ENCODE measurements at places on chromosomes 12 and 14.
A peak's percentile ranks its signal among the peaks of the same experiment; 100 is the strongest.

GRCh38 chr14:101026341-101026740 lies 122.8 kb upstream of the RTL1 start:
- DNase-seq: no peak

- no peak for DNase-seq
Observed at GRCh38 chr12:92334552-92334951, 188.9 kb upstream of the BTG1 start.

DNA sequence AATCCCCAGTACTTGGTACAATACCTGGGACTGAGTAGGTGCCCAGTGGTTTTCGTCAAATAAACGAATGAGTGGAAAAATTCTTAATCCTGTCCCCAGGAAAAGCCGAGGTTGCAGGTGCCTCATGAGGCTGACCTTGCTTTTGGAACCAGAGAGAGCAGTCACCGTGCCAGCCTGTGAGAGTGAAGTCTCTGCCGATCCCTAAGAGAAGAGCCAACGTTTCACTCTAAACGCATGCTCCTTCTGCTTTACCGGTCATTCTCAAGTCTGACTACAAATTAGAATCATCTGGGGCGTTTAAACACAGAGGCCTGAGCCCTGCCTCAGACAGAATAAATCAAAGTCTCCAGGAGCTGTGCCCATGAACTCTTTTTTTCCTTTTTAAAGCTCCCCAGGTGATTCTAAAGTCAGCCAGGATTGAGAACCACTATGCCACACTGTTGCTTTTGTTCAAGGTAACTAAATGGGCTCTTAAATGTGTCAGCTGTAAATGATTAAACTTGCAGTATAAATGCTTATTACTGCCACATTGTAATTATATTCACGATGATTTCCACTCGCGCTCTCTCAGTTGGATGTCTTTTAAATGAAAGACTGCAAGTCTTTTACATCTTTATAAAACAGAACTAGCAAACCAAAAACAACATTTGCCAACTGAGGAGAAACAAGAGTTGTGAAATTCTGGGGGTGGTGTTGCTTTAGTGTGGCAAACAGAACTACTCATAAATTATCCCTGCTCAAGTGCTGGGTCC lies 26.9 kb downstream of the TCP11L2 start:
- no peak for DNase-seq

DNA sequence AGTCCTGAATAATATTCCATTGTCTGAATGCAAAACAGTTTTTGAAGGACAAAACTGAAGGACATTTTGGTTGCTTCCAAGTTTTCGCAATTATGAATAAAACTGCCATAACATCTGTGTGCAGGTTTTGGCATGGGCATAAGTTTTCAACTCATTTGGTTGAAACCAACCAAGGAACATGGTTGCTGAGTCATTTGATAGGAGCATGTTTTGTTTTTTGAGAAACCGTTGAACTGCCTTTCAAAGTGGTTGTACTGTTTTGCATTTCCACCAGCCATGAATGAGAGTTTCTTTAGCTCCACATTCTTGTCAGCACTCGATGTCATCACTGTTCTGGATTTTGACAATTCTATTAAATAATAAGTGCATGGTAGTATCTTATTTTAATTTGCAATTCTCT lies 23.0 kb upstream of the GSG1 start:
- no peak for DNase-seq

- no peak for DNase-seq
Observed at GRCh38 chr12:89980236-89980635, 271.6 kb upstream of the ATP2B1 start.

DNA sequence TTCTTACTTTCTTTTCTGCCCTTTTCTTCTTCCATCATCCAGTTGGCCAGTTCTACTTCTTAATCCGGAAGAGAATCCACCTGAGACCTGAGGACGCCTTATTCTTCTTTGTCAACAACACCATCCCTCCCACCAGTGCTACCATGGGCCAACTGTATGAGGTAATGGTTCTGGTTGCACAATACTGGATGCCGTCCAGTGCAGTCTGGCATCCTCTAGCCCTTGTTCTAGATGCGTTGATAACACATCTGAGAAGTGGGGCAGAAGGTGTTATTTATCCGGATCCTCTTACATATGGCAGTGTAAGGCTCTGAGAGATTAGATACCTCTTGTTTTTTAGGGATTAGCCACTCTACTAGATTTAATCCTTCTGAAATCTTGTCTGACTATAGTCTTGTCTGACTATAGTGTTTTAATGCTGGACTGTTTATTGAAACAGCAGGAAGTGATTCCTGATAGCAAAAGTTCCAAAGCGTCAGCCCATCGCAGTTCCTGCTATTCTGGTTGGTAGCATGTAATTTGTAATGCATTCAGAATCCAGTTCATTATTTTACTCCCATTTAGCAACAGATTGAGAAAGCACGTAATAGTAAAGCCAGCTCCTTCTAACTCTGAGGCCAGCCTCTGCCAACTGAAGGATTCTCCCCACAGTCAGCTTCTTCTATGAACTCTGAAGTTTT lies 7.9 kb downstream of the GABARAPL1 start:
- DNase-seq: no peak

- no peak for DNase-seq
Observed at GRCh38 chr12:114275932-114276785, 129.8 kb downstream of the TBX5 start.

DNA sequence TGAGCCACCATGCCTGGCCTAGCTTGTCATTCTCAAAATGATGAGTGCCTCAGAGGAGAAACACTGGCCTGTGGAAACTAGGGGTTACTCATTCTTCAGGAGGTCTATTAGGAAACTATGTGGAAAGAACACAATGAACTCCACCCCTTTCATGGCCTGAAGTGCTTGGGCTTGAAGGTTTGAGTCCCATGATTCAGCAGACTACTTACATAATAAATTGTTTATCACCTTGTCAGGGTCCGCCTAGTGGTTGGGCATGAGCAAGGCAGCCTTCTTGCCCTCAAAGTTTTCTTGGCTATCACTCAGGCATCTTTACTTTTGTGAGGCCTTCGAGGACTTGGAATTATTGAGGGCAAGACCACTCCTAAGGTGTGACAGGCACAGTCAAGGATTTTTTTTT lies 251.2 kb downstream of the ACSS3 start:
- no peak for DNase-seq

DNA sequence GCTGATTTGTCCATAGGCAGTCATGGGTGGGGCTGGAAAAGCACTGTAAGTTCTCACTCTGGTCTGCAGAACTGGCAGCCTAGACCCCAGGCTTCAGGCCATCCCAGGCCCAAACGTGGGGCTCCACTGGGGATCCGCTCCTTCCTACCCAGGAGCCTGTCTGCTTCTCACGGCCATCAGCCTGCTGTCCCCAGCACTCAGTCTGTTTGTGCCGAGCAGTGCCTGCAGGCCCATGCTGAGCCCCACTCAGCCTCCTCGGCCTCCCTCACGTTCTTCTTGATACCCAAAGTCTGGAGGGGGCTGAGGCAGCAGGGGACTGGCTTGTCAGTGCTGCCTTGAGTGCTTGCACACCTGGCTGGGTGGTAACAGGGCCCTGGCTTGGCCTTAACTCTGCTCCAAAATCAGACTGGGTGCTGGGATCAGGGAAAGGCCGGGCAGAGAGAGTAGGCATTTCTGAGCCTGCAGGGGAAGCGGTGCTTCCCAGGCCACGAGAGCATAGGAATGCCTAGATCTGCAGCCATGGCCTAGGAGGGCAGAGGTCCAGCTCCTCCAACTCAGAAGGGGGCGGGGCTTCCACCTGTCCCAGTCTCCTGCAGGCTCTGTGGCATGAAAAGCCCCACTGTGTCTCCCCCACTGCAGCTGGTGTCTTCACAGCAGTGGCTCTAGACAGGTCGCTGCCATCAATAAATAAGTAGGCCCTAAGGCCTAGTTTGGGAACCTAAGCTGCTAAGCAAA lies 772.4 kb upstream of the FBXO33 start:
- DNase-seq: no peak

DNA sequence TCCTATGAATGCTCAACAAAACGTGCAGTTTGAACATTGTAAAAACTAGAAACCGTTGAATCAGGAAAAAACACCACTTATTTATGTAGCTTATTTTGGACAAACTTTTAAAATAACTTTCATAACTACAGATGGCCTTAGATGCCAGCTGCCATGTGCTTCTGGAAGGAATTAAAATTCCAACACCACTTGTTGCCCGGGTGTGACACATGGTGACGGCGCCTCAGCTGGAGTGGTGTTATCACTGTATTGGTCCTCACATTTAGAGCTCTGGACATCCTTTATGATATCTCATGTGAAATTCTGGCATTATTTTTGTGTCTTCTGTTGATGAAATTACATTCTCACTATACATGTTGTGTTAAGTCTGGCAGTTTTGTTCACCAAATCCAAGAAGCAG lies 211.0 kb downstream of the IPO8 start:
- DNase-seq: no peak

GRCh38 chr12:39378341-39378740 lies 64.6 kb downstream of the KIF21A start:
- DNase-seq: no peak

GRCh38 chr12:65276916-65277530 lies 1.5 kb upstream of the MSRB3 start:
- DNase-seq: no peak

GRCh38 chr12:52344111-52344510 lies 22.9 kb upstream of the KRT83 start:
- DNase-seq: no peak

GRCh38 chr12:46154221-46154985 lies 114.4 kb downstream of the SLC38A1 start:
- DNase-seq: no peak

- DNase-seq: no peak
Observed at GRCh38 chr12:131105736-131106348, 152.1 kb downstream of the ADGRD1 start.

DNA sequence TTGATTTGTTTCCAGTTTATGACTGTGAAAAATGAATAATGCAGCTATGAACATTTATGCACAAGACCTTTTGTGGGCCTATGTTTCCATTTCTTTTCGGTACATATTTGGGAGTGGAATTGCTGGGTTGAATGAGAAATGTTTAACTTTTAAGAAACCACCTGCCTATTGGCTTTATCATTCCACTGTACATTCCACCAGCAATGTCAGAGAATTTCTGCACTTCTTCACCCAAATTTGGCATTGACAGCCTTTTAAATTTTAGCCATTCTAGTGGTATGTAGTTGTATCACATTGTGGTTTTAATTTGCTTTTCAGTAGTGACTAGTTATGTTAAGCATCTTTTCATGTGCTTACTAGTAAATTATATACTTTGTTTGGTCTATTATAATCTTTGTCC lies 317.0 kb upstream of the TMTC1 start:
- no peak for DNase-seq

DNA sequence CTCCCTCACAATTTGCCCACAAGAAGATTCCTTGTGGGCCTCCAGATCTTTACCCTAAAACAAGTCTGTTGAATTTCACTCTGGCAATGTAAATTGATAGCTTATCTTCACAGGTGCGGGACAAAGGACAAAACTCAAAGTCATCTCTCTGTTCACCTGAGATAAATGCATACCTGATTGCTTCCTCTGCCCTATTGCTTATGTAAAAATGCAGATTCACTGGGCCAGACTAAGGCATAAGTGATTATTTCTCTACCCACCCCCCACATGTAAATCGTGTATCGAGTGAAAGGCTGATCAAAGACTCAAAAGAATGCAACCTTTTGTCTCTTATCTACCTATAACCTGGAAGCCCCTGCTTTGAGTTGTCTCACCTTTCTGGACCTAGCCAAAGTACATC lies 316.8 kb downstream of the SSPN start:
- no peak for DNase-seq

DNA sequence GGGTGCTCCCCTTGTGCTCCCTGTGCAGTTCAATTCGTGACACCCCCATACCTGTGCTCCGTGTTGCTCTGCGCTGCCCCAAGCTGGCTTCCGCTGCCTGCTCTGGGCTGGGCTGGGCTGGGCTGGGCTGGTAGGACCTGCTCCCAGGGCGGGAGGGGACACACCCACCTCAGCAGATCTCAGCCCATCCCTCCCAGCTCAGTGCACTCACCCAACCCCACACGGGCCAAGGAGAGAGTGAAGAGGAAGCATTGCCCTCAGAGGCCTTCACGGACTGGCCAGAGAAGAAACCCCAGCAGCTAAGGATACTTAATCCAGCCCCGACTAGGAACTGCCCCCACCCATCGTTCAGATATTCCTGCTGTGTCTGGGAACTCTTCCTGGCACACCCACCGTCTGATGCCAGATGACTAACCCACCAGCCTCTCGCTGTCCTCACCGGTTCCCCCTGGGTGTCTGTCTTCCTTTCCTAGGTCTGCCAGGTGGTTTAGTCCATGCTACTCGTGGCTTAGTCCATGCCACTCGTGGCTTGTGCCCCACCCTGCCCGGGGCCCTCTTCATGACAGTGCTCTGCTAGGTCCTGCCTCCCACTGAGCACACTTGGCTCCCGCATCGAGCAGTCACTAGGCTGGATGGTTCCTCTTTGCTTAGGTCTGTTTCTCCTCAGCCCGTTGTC lies at the start of gene LPAR5:
Gene LPAR5 (minus strand): TSS at position 104 of the 676 bp plus-strand sequence. CDS start 14,711 bp downstream, outside the sequence.
- DNase-seq: peak; percentile 40

GRCh38 chr12:56645201-56645716 lies 525 bp downstream of the ATP5F1B start:
- no peak for DNase-seq

GRCh38 chr12:98439981-98440581 lies 75.3 kb upstream of the TMPO start:
- no peak for DNase-seq

DNA sequence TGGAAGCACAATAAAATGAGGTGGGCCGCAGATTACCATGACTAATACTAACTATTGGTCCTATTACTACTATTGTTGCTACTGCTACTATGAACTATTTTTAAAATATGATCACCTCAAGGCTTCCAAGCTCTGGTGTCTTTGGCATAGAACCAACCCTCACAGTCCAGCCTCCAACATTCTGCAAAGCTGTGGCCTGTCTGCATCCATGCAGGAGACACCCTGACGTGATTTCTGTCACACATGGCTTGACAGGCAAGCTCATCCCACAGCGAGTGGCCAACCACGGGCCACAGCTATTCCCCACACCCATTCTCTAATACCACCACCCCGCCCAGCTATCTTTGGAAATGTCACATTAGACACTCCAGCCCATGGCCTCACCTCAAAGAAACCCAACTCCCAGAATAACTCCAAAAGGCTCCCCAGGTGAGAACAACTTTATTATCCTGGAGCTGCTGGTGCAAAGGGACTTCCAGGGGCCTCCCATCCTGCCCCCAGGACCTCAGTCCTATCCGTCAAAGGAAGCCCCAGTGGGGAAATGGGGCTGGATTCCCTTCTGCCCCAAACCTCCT lies 14.4 kb downstream of the ISCU start:
- DNase-seq: no peak

DNA sequence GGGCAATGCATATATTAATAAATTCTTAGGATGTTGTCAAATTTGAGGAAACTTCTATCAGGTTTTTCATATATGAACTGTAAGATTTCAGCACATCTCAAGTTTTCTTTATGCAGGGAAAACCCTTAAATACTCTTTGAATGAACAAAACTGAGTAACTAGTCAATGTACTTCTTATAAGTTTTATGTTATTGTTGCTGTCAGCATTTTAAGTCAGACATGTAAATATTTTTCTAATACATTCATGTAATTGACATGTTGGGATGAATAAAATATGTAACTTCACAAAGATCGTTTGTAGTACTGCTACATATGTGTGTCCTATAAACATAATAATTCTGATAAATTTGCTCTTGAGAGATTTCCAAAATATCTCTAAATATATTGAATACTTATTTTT lies 109.6 kb downstream of the BMP4 start:
- DNase-seq: no peak

GRCh38 chr12:111757361-111758119 lies 9.2 kb upstream of the ALDH2 start:
- DNase-seq: no peak

All from 8988T (cell line).